ENCODE measurements at places on chromosomes 1 and 21.

- no peak for DNase-seq
Observed at GRCh38 chr1:30476476-30476875, 246.9 kb downstream of the MATN1 start.

DNA sequence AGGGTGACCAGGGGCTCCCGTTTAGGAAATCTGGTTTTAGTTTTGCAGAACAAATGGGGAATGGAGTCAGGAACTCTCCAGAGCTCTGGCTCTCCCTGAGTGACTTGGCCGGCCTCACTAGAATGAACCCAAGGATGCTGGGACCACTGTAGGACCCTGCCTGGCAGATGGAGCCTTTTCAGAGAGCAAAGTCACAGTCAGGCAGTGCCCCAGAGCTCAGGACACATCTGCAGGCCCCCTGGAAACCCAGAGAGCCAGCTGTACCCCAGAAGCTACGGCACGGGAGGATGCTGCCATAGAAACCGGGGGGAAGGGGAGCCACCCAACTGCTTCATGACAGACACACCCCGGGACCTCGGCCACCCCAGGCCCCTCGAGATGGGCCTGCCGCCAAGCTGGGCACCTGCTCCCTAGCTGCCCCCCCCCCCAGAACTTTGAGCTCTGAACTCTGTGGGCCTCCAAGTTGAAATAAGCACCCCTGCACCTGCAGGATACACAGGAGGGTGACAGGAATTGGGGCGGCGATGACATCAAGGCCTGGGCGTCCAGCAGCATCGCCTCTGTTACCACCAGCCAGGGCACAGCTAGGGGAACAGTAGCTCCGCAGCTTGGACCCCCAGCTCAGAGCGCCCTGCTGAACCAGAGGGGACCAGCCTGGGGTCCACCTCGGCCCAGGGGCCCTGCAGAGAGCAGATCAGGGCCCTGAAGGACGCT lies 91.8 kb upstream of the VAMP3 start:
- no peak for DNase-seq

- peak; percentile 23 for DNase-seq
Observed at GRCh38 chr1:63828322-63829044, 54.7 kb downstream of the ROR1 start.

GRCh38 chr1:246661451-246661850 lies 62.8 kb upstream of the SCCPDH start:
- DNase-seq = no peak

DNA sequence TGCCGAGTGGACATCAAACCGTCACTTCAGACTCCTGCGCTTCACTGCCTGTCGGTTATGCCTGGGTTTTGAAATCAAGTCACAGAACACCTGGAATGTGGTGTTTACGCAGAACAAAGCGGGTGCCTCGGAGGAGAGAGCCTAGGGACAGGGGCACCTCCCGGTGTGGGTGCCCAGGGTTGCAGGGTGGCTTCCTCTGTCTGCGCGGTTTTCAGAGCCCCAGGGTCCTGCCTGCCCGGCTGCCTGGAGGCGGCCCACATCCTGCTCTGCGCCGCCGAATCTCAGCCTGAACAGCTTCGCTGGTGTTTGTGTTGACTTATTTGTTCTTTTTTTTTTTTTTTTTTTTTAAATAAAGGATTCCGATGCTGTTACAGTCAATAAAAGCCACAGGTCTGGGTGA lies 113.5 kb upstream of the COL6A1 start:
- DNase-seq = no peak

DNA sequence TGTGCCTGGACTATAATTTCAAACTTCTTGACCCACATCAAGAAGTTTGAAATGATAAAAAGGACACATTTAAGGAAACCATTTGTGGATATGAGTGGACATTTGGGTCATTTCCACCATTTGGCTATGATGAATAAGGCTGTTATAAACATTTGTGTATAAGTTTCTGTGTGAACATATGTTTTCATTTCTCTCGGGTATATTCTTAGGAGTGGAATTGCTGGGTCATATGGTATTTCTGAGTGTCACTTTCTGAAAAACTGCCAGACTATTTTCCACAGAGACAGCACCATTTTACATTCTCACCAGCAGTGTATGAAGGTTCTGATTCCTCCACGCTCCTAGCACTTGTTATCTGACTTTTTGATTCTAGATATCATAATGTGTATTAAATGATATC lies 50.8 kb downstream of the GPR137B start:
- DNase-seq = no peak

- no peak for DNase-seq
Observed at GRCh38 chr1:205967554-205968335, 24.5 kb upstream of the SLC26A9 start.

DNA sequence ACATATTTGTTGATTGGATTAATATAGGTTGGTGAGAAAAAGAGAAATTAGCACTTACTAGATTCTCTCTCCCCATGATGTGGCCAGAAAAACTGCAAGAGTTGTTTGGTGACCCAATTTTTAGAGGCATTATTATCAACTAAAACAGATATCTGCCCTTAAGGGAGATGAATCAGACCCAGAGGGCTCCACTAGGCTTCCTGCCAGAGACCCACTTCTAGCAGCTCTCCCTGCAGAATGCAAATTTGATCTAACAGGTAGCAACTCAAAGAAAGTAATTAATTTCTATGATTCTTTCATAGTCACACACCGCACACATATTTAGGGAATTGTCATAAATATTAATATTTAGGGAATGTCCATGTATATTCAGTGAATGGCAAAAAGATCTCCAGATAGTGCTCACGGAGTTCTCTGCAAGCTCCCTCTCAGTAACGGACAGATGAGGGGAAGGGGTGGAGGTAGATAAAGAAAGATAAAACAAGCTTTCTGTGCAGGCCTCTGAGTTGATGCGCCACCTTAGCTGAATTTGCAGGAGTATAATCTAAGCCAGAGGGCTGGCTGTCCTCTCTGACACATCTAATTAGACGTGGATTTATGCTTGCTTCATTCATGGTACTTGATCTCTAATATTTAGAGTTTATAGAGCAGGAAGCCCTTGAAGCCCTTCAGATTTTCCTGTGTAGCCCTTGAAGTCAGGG lies 84.1 kb upstream of the CCDC190 start:
- DNase-seq = no peak

GRCh38 chr21:44994695-44995342 lies 55.0 kb downstream of the SLX9 start:
- DNase-seq = no peak

- no peak for DNase-seq
Observed at GRCh38 chr21:30582870-30583269, 7.3 kb downstream of the KRTAP22-2 start.

DNA sequence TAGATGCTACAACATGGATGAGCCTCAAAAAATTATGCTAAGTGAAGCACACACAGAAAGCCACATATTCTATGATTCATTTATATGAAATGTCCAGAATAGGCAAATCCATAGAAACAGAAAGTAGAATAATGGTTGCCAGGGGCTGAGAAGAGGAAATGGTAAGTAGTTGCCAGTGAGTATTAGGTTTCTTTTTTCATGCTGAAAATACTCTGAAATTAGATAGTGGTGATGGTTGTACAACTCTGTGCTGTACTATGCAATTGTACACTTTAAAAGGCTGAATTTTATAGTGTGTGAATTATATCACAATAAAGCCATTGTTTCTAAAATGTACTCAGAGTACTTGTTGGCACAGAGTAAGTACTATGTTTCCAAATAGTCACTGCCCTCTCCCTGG lies 15.5 kb upstream of the GFI1 start:
- DNase-seq = peak; percentile 75

DNA sequence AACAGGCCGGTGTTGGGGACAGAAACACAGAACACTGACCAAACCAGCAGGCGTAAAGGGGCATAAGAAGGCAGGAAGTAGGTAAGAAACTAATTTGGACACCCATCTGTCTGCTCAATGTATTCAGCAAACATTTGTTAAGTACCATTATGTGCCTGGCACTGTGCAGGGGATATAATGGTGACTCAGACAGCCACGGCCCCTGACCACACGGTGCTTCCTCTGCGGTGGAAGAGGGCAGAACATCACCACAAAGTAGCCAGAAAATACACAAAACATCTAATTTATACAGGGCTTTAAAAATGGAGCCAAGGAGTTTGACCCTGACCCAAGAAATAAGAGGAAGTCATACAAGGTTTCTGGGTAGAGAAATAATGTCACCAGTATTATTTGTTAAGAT lies 12.9 kb downstream of the DNAJC11 start:
- DNase-seq = no peak

GRCh38 chr1:185015631-185016030 lies 29.7 kb upstream of the RNF2 start:
- DNase-seq = no peak

- no peak for DNase-seq
Observed at GRCh38 chr1:160124705-160125478, 9.3 kb downstream of the ATP1A2 start.

GRCh38 chr1:22552021-22552420 lies 11.3 kb upstream of the EPHA8 start:
- DNase-seq = no peak

- DNase-seq = no peak
Observed at GRCh38 chr1:161952607-161953172, 71.0 kb downstream of the OLFML2B start.

DNA sequence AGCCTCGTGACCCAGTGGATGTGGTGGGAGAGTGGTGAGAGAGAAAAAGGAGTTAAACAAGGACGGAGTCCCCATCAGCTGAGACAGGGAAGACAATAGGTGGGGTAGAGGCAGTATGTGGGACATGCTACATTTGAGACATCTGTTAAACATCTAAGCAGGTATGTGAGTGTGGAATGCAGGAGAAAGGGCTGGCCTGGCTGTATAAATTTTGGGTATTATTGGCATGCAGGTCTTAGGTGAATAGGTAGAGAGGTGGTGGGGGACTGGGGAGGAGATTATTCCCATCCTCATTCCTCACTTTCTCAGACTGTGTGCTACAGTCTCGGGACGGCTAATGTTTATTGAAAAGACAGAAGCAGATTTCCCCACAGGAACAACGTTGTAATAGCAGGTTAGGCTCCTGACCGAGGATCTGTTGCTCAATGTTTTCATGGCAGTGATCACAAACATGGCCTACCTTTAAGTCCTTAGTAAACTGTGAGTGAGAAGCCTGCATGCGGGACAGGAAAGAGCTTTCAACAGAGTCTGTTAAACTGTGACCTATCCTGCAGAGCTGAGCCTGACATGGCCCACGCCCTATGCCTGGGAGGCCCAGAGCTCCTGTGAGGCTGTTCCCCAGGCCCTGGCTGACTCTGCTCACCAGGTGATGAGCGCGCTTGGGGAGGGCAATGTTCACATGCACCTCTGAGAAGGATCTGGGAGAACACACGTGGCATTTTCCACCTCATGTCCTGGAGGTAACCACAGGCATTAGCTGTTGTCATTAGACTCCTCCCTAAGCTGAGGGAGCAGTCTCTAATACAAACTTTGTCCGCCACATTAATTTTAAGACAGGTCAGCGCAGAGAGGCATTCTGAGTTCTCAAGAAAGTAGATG lies 16.5 kb downstream of the VSIG8 start:
- no peak for DNase-seq

DNA sequence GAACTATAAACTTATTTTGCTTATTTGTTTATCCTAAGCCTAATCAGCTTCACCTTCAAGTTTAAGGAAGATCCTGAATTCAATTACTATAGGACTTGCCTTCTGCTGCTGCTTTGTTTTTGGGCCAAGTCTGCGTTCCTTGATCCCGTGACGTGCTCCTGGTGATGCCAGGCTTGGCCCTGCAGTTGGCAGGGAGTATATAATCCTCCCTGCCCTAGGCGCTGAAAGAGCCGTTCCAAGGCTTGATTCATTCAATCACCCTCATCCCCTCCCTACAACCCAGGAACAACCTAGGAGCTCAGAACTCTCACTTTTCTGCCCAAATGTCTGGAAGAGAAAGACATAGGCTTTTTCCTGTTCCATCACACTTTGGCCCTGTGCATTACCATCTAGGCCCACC lies 12.4 kb upstream of the LRRN2 start:
- DNase-seq = no peak

DNA sequence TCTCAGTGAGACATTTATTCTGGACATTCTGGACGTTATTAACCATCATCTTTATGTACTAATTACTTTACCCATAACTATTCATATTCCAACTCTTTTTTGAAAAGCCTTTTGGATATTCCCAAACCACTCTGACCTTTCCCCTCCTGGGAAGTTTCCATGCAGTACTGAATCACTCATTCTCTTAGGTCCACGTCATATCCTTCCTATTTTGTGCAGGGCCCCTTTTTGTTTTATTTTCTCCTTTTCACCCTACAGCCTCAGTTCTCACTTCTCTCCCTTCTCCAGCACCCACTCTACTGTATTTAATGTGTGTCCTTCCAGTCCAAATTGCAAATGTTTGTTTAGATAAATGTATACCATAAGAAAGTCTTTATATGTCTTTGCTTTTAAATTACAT lies 16.4 kb upstream of the ATP1A1 start:
- no peak for DNase-seq

- peak; percentile 53 for DNase-seq
Observed at GRCh38 chr21:37207441-37208009, 59.6 kb downstream of the VPS26C start.

DNA sequence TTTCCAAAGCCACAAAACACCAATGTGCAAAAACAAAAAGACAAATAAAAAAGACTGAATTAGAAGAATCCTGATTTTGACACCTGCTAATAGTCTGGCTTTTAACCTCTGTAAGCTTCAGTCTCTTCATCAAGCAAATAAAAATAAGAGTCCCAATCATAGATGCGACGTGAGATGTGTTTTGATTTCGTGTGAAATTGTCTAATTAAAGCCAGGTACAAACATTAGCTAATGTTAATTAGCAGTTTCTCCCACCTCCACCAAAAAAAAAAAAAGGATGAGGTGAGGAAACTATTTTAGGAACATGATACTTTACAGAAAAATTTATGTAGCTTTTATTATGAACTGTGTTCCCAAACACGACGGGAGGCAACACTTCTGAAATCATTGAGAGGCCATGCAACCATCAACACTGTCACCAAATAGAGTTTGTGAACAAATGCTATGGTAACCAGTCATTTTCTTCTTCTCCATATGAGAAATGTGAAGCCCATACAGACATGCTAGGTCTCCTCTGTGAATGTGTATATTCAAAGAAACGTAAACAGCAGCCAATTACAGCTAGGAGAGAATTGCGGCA lies 6.7 kb upstream of the EVI5 start:
- DNase-seq = no peak

DNA sequence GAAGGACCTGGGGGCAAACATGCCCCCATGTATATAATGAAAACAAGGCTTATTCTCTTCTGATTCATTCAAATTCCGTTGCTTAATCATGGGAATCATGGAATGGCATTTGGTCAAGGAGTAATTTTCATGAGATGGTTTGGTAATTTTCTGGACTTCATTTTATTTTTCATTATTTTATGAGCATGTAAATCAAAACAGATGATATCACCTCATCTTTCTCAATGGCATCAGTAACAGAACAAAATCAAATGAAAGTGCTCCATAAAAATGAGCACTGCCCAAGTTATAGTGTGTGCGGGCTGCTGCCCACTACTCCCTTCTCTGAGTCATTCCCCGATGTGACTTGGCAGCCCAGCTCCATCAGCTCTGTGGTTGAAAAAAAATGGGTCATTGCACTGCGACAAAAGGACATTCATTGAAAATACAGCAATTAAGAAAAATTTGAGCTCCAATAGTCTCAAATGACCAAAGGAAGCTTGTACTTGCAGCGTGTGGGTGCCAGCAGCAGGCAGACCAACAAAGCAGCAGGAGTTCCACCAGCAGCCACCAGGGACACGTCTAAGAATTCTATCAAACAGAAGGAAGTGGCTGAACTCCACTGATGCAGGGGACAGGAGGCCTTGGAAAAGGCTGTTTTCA lies 84.3 kb upstream of the VAV3 start:
- no peak for DNase-seq

Data from MM.1S (cell line).